ENCODE measurements at places on chromosomes 6 and 20.

DNA sequence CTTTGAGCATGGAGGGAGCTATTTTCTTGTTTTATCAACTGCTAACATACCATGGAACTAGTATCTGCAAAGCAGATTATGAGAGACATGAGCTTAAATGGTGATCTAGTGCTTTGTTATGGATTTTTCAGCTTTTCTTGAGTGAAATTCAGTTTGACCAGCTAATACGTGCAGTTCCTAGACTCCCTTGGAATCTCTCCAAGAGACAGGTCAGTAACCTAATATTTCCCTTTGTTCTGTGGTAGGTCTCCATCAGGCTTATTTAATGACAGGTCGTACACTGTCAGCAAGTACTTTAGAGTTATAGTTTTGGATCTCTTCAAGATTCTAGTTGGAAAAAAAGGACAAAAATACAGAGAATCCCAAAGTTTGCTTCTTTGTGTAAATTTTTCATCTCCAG, 43.9 kb downstream of the HDAC2 start:
- DNase-seq: no peak

DNA sequence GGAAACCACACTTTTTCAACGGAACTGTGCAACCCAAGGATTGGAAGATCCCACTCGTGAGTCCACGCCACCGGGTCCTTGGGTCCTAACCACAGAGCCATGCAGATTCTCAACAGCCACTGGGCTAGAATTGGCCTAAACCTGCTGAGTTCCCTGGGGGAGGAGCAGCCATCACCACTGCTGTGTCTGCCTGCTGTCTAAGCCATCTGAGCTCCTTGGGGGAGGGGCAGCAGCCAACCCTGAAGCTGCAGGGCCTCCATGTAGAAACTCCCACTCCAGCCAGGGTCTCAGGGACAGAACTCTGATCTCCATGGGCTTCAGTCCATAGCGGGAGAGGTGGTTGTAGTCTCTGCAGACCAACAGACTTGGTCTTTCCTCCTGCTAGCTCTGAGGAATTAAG, 154.6 kb upstream of the VGLL2 start:
- DNase-seq: no peak

DNA sequence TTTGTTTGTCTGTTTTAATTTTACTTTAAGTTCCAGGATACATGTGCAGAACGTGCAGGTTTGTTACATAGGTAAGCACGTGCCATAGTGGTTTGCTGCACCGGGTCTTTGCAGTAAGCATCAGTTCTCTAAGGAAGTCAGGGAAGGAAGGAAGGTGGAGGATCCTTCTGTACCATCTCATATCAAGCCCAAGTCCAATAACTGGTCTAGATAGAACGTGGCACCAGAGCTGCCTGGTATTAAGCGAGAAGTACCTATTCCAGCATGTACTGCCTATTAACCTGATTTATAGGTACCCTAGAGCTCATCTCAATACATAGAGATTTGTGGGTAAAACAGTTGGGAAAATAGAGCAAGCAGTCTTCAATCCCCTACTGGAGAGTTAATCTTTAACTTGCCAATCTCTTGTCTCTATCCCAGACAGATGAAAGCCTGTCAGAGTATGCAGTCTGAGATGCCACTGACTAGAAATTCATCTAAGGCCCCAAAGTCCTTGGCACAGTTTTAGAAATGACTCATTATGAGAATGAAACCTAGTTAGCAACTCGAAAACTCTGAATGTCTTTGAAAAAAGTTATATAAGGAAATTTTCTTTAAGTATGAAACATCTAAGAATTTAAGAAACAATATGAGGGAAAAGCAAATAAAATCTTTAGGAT, 144.9 kb downstream of the TFAP2A start:
- DNase-seq: no peak

GRCh38 chr6:116667623-116668022, 943 bp downstream of the ZUP1 start:
- no peak for DNase-seq

GRCh38 chr6:166959911-166960608, 3.7 kb upstream of the RNASET2 start:
- no peak for DNase-seq

GRCh38 chr6:107645740-107646139, 155.8 kb downstream of the SOBP start:
- no peak for DNase-seq

DNA sequence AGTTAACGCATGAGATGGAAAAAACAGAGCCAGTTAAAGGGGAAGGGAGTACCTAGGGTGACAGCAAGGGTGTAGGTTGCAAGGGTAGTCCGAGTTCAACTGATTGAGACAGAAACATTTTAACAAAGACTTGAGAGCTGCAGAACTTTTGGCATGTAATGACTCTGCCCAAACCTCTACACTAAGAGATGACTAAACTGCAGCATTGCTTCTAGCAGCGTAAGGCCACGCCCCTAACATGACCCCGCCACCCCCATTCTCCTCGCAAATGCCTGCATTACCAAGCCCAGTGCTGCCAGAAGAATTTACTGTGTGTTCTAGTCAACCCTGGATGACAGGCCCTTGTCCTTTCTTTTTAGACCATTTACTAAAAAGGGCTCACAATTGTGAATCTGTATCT, 6.3 kb upstream of the HINT3 start:
- DNase-seq: no peak

GRCh38 chr6:31889331-31889972, 8.0 kb downstream of the EHMT2 start:
- no peak for DNase-seq

DNA sequence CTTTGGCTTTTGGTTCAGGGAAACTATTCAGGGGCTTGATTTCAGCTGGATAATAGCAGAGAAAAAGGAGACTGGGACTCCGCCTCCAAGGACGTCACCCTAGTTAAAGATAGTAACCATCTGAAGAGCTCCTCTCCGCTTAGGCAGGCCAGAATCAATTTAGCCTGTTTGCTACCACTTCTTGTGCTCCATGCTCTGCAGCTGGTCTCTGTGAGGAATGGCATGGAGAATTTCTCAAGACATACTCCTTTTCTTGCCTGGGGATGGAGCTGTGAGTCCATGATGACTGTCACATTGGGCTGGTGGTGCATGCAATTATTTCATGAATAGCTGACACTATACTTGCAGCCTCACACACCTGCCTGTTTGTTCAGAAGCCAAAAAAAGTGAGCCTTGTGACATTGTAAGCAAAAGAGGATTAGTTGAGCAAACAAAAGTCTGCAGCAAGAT, 61.4 kb downstream of the TXLNB start:
- DNase-seq: no peak

- DNase-seq: no peak
These were observed 181.0 kb upstream of the ZNF217 start for GRCh38 chr20:53774461-53775203.

DNA sequence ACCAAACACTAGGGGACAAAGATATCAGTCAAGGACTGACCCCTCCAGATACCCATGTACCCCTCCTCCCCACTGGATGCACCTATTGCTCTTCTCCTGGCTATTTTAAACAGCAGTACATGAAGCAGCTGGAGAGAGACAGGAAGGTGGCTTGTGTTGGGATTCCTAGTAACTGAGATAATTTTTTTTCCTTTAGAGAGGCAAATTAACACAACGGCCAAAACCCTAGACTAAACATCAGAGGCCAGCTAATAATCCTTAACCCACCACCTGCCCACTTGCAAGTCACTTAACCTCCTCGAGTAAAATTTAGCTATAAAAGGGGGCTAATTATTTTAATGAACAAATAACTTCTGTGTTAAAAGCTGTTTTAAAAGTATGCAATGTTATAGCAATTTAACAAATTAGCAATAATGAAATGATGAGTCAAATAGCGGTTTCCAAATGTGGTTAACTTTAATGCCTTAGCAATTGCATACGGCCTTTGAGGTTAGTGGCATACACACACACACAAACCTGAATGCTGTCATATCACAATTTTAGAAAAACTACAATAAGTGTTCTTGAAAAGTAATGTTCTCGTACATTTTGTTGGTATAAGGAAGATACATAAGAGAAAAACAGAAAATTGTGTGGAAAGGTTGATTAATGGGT, 151.7 kb downstream of the FRK start:
- DNase-seq: no peak

- DNase-seq: no peak
These were observed 18.9 kb upstream of the CALHM5 start for GRCh38 chr6:116492331-116493067.

DNA sequence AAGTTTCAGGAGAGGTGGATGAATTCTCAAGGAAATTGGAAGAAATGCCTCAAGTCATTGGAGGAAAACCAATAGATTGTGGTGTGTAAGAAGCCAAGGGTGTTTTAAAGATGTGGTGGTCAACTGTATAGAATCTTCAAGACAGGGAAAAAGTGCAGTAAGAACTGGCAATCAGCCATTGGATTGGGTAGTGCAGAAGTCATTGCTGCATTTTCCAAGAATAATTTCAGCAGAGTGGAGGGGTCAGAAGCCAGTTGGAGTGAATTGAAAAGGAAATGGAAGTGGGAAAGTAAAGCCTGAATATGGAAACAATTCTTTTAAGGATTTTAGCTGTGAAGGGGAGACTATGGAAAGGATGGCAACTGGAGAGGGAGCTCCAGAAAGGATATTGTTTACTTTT, 128.2 kb upstream of the TMEM170B start:
- no peak for DNase-seq

GRCh38 chr6:126640356-126640755, 300.4 kb downstream of the CENPW start:
- no peak for DNase-seq

DNA sequence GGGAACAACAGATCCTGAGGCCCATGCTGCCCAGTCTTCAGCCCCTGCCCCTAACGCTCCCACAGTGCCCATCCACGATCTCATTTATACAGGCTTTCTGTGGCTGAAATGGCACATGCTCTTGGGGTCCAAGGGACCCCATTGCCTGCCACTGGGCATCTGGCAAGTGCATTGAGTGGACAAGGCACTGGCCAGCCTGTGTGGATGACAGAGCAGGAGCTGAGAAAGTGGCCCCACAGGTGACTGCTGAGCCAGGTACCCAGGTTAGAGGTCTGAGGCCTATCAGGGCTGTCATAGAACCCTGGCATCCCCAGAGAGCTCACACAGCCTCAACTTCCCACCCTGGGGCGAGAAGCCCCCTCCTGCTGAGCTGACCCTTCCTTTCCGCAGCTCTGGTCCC, 86.0 kb upstream of the NXT1 start:
- DNase-seq: no peak
